ENCODE measurements at places on chromosomes 1 and 21.
A peak's percentile ranks its signal among the peaks of the same experiment; 100 is the strongest.

GRCh38 chr1:169753549-169753948 lies 19.7 kb upstream of the SELE start:
- no peak for DNase-seq

DNA sequence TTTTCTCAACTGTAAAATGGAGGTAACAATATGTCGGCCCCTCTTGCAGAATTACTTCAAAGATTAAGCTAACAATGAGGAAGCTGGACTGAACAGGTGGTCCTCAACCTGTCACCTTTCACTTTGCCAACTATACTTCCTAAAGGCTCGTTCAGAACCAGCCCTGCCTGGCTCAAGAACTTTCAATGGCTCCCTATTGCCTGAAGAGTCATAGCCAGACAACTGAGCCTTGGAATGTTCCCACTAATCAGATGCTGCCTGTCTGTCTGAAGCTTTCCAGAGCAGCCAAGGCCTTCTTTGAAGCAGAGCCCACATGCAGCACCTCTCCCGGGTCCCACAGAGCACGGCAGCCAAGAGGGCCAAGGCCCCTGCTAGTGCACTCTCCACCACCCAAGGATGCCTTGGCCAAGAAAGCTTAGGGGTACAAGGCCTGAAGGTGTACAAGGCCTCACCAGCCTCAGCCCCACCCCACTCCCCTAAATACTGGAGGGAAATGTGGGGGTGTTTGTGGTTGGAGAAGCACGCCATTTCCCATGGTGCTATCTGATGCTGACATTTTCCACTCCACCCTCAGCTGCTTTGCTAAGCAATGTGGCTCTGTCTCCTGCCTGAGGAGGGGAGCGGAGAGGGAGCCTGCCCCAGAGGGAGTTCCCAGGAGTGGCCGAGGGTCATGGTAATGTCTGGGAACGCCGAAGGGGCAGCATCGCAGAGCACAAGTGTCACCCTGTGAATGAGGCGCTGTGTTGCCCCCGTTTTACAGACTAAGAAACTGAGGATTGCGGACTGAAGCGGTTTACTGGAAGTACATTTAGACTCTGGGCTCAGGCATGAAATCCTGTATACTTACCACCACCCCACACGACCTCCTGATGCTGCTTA lies 8.2 kb upstream of the LAPTM5 start:
- DNase-seq = no peak

DNA sequence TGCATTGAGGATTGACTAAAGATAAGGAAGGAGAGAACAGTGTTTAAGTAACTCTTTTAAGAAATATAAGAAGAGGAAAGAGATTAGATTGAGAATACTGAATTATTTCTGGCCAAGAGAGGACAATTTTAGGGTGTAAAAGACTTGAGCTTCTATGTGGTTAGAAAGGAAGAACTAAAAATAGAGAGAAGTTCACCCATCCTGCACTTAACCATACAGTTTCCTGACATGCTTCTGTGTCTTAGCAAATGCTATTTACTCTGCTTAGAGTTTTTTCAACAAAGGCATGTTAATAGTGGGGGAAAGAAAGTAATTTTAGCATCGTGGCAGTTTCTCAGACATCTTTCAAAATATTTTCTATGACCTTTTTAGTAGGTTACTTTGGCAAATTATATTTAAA lies 122.8 kb upstream of the GPR52 start:
- DNase-seq = no peak

- peak; percentile 88 for DNase-seq
These were observed at the start of gene SIPA1L2 for GRCh38 chr1:232630047-232630893. Gene SIPA1L2 (minus strand): TSS chr1:232630133. CDS start chr1:232515339, 114,794 bp downstream.

GRCh38 chr1:104190821-104191220 lies 441.1 kb downstream of the AMY1C start:
- no peak for DNase-seq

- no peak for DNase-seq
These were observed 2.9 kb downstream of the COL9A2 start for GRCh38 chr1:40313958-40314720.

DNA sequence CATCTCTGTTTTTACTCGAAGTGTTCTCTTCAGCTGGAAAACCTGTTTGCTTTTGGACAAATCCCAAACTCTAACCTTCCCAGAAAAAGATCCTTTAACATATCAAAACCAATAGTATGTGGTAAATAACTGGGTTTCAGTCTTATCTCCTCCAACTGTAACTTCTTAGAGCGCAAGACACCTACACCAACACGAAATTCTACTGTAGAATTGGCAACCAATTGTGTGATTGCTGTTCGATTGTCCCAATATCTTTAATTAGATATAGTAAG lies 5.8 kb upstream of the MPZL1 start:
- peak; percentile 14 for DNase-seq

GRCh38 chr1:96978901-96979300 lies 257.3 kb downstream of the PTBP2 start:
- no peak for DNase-seq

DNA sequence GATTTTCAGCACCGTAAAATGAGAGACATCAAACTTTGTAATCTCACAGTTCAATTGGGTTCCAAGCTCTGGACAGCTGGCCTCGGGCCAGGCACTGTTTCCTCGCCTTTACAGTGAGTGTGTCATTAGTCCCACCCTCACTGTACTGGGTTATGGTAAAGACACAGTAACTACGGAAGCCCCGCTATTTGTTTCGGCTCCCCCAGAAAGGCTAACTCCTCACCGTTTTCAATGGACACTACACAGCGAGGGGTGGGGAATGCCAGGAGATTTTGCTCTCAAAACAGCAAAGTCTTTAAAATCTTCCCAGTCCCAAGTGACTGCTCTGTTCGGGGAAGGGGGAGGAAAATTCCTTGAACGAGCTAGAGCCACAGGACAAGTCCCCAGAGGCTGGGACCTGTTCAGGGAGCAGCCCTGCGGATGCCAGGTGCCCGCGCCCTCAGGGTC lies 757 bp upstream of the SPSB1 start:
- DNase-seq = no peak

- DNase-seq = peak; percentile 42
These were observed 14.3 kb upstream of the LSM10 start for GRCh38 chr1:36411674-36412648.

DNA sequence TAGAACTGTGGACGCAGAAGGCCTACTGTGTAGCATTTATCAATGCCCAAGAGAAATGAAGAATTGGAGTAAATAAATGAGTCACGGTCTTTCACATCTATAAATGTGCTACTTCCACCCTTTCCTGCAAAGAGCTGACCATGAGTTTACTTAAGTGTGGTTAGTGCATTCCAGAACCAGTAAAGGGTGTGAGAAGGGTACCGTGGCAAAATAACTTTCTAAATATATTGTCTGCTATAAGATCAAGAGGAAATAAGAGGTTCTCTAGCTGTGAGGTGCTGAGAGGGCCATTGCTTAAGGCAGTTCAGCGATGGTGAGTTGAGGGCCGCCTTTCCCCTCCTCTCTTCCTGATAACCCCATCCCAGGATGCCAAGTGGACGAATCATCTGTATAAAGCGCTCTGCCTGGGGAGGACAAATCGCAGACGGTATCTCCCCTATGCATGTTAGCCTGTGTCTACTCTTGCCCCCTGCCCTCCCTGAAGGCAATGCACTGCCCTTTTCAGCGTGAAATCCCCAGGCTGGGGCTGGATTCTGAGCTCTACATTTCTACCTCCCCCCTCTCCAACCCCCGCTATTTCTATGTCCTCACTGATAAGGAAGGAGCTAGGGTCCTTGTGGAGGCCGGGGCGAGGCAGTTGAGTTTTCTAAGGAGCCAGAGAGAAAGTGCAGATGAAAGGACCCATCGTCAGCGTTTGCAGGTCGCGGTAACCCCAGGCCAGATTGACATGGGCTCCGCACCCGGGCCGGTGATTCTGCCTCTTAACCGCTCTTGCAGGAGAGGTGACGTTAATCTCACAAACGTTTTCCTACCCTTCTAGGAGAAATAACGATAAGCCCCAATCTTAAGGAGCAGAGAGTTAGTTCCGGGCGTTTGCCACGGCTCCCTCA lies 1.5 kb upstream of the NCAM2 start:
- DNase-seq = no peak

- DNase-seq = no peak
These were observed 91.4 kb downstream of the OBSCN start for GRCh38 chr1:228299211-228299610.

- no peak for DNase-seq
These were observed 765 bp upstream of the VPS45 start for GRCh38 chr1:150066838-150067183.

- DNase-seq = no peak
These were observed 194.8 kb downstream of the DAB1 start for GRCh38 chr1:57229076-57229475.

DNA sequence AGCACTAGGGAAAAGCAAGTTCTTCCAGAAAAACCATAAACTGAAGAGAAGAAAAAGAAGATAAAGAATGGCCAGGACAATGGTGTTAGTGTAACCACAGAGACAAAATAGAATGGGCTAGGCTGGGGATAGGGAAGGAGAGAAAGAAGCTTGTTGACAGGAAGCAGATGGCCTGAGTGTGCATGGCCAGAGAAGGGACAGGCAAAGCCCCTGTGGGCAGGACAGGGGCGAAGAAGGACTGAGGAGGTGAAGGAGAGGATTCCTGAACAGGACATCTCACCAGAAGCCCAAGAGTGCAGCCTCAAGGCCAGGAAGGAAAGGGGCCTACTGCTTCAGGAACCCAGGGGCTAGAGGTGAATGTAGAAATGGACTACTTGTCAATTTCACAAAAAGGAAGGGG lies 29.3 kb downstream of the IQGAP3 start:
- no peak for DNase-seq

- no peak for DNase-seq
These were observed 2.6 kb downstream of the CHML start for GRCh38 chr1:241637604-241638003.
